AG10803 (cell line): ENCODE measurements at places on chromosomes 4 and X.

- DNase-seq, result no peak
Observed at GRCh38 chr4:165626316-165626715, 246.7 kb upstream of the TLL1 start.

DNA sequence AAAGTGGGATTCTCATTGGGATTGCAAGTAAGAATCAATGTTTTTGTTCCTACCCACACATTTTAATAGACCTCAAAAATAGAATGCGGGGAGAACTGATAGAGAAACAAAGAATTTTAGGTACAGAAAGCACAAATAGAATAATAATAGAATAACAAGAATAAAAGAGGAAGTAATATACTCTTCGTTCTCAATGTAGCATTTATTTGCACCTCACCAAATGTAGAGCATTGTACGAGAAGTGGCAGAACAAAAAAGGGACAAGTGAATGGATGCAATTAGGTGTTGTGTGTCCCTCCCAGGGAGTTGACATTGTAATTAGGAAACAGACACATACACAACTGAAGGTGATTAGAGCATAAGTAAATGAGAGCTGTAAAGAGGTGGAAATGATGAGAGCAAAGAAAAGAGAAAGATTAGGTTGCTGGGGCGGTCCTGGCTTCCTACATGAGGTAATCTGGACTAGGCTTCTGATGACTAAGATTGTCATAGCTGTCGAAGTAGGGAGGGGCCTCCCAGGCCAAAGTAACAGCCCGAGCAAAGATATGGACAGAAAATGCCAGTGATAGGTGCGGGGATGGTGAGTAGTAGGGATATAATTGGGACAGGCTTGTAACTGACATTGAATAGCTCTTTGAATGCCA, 10.4 kb downstream of the RAB9A start:
- DNase-seq, result no peak

DNA sequence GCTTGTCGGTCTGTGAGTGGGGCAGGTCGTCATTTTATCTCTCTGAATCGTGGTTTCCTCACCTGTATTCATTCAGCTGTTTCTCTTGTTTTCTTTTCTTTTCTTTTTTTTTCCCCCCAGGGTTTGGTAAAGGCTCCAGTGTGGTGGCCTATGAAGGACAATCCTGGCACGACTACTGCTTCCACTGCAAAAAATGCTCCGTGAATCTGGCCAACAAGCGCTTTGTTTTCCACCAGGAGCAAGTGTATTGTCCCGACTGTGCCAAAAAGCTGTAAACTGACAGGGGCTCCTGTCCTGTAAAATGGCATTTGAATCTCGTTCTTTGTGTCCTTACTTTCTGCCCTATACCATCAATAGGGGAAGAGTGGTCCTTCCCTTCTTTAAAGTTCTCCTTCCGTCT, 41.4 kb downstream of the MAP7D3 start:
- no peak for DNase-seq

GRCh38 chr4:132228676-132229075, 920.4 kb upstream of the PCDH10 start:
- no peak for DNase-seq

GRCh38 chr4:808860-809570, 16.9 kb downstream of the CPLX1 start:
- DNase-seq, result no peak

DNA sequence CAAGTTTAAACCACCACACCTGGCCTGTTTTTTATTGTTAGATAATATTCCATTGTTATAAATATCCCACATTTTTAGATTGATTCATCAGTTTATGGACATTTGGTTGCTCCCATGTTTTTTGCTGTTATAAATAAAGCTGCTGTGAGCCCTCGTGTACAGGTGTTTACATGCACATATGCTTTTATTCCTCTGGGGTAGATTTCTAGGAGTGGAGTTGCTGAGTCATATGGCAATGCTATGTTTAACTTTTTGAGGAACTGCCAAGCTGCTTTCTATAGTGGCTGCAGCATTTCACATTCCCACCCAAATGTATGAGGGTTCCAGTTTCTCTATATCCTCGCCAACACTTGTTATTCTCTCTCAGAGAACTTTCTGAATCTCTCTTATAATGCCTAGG, 90.5 kb downstream of the TBL1X start:
- no peak for DNase-seq

GRCh38 chrX:109782994-109783700, 50.1 kb upstream of the ACSL4 start:
- peak; percentile 1 for DNase-seq

GRCh38 chr4:176013476-176014247, 52.0 kb upstream of the WDR17 start:
- DNase-seq, result no peak

GRCh38 chr4:12293906-12294525, 865.3 kb upstream of the HS3ST1 start:
- no peak for DNase-seq

DNA sequence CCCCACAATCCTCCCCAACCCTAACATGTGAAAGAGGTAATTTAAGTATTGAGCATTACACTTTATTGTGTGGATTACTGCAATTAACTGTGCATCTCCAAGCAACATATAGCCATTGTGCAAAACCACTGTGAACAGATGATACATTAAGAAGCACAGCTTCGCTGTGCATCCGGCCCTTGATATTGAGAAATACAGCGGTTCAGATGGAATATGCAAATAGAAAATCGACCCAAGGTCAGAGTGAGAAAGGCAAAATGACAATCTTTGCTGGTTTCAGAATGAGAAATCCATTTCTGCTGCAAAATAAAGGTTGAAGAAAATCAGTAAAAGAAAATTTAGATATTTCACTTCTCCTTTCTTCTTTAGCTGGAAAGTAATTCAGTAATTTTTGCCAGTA, 805.9 kb upstream of the GRID2 start:
- no peak for DNase-seq

- DNase-seq, result no peak
Observed at GRCh38 chr4:39864391-39864790, 113.3 kb downstream of the PDS5A start.

DNA sequence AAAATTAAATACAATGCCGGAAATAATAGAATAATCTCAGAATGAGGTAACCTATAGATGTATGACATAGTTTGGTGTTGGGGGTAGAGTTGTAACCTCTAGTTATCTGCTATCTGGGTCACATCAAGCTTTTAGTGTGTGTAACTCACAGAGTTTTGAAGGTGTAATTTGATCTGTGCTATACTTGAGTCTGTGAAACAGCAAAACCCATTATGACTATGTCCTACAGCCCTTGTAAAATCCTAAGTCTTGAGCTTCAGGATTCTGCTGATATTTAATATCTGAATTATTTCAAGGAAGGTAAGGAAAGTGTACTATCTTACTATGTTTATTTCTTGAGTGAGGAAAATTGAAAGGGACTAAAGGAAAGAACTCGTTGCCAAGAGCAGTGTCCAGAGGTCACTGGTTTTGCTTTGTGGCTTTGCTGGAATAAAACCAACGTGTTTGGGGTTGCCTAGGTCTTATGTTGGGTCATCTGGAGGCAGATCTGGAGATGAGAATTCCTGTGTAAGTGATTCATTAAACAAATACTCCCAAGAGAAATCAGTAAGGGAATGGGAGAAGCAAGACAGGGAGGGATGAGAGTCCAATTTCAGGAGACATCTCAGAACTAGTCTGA, 107.8 kb upstream of the CBLL2 start:
- DNase-seq, result peak; percentile 43

GRCh38 chr4:112516471-112517066, 589 bp upstream of the NEUROG2 start:
- DNase-seq, result no peak

- peak; percentile 7 for DNase-seq
Observed at GRCh38 chr4:7460566-7460965, 25.8 kb upstream of the PSAPL1 start.

DNA sequence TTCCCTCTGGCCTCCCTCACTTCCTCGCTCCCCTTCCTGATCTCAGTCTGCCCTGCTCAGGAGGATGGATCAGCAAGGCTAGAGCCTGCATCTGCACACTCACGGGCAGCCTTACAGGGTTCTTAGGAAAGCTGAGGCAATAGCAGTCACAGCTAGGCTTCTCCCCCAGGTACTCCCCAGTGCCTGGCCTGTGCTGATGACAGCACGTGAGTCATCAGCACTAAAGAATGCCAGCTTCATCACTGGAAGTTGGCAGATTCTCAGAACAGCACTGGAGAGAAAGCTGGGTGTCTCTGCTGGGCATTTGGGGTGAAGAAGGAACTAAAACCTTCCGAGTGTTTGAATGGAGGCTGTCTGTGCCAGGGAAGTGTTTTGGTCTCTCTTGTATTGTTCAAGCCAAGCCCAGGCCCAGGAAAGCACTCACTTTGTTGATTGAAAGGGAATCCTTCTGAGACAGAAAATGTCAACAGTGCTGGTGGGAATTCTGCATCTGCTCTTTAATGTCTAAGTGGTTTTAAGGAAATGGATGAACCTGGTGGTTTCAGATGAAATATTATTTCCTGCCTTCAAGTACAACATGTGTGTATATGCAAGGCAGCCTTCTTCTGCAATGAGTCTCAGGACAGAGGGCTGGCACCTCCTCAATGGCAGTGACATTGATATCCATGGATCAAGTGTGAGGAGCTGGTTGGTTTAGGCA, 73.0 kb upstream of the SCOC start:
- peak; percentile 77 for DNase-seq

GRCh38 chrX:51395810-51396728, 63.4 kb downstream of the NUDT10 start:
- no peak for DNase-seq

GRCh38 chr4:183328832-183329231, 6.6 kb upstream of the CLDN24 start:
- no peak for DNase-seq

GRCh38 chr4:111174331-111174730, 551.5 kb upstream of the PITX2 start:
- peak; percentile 11 for DNase-seq

GRCh38 chr4:5821665-5822358, 71.1 kb downstream of the CRMP1 start:
- no peak for DNase-seq

DNA sequence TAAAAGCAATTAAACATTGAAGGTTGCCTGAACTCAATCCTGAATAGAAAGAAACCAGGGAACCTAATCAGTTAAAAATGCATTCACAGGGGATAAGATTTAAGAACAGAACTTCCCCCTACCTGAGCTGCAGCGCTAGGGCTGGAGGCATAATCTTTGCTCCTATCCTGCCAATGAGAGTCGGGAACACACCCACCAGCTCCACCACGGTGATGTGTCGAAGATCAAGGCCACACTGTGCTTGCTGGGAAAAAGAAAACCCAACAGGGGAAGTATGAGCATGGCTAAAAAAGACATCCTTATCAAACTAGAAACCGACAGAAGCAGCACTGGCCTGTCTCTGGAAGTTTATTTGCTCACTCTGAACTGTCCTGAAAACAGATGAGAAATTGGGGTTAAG, 66.3 kb downstream of the SRPX start:
- no peak for DNase-seq
